Stimulated activated CD8-positive, alpha-beta memory T cell treated with anti-CD3 and anti-CD28 coated beads, Interleukin-4, amount 100 ng/mL, for 48 hours (primary cell): ENCODE measurements at places on chromosomes 4 and X.

DNA sequence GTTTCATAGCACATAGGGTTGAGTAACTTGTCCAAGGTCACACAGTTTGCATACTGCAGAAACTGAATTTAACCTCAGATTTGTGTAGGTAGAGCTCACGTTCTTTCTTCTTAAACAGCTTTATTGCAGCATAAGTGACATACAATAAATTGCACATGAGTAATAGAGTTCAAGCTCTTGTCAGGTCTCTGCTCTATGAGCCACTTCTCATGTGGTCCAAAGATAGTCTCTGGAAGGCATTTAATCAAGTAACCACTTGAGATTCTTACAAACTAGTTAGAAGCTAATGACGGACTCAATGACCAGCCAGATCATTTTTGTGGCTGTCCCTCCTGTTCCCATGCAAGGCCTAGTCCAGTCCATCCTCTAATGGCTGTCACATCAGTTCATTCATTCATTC is 68.9 kb downstream of the MAOB start:
- no peak for DNase-seq

- no peak for DNase-seq
Observed at GRCh38 chrX:133859860-133860259, 125.5 kb downstream of the GPC3 start.

GRCh38 chr4:137070614-137071013 is 461.7 kb downstream of the PCDH18 start:
- no peak for DNase-seq

- no peak for DNase-seq
Observed at GRCh38 chr4:37781131-37781455, 45.4 kb upstream of the PGM2 start.

DNA sequence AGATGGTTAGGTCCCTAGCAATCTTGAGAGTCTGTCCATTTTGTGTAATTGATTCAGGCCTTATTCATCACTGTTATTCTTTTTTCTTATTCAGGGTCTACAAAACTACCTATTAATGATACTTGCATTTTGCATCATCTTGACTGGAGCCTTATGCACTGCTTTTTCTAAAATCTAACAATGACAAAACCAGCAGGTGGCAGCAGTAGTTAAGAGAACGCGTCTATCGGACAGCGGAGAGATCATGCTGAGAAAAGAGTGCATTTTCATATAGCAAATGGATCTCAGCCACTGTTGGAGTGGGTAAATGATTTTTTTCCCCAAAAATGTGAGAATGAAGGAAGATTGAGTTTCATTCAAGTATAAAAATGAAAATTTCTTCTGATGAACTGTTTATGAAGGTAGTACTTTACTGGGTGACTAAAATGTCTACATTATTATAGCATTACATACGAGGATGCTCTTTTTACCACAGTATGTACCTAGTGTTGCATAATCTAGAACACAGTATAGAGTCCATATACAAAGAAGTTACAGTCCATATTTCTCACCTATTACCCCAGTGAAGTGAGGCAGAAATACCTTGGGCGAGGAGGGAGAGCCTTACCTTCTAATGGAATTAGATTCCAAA is 43.2 kb downstream of the TMEM144 start:
- DNase-seq: peak; percentile 48

GRCh38 chr4:188414441-188414840 is 275.2 kb downstream of the TRIML1 start:
- no peak for DNase-seq

DNA sequence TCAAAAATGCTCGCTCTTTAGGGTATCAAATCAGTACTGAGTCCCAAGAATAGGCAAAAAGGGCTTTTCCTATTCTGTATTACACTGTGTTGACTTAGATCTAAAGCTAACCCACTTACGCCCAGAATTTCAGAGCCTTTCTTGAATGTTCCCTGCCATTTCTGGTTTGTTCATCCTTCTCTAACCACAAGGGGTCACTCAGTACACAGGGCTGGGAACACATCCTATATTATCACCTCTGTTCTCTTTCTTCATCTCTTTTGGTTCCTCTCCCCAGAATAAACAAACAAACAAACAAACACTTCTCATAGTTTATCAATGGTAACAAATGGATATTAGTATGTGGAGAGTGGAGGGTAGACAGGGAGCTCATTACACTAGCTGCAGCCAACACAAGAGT is 25.5 kb upstream of the MORC4 start:
- no peak for DNase-seq

DNA sequence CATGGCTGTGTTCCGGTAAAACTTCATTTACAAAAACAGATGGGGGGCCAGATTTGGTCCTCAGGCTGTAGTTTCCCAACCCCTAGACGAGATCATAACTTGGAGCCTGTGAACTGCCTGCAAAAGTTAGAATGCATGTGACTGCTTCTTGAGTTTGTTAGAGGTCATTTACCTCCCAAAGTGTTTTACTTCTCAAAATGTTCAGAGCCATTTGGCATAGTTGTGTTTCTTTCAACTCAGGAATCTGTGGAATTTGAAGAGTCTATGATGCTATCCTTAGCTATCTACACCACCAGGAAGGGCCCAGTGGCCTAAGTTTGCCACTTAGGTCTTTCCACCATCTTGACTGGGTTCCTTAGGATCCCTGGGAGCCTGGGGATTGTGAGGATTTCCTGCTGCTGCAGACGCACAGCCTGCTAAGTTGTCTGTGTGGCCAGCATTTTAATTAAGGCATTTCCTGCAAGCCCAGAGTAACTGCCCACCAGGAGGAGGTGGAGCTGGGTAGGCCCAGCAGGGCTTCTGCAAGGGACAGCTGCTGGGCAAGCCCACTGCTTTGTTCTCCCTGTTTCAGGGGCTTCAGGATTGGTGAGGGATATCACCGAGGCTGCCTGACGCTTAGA is 53.1 kb downstream of the CCNI start:
- DNase-seq: no peak

DNA sequence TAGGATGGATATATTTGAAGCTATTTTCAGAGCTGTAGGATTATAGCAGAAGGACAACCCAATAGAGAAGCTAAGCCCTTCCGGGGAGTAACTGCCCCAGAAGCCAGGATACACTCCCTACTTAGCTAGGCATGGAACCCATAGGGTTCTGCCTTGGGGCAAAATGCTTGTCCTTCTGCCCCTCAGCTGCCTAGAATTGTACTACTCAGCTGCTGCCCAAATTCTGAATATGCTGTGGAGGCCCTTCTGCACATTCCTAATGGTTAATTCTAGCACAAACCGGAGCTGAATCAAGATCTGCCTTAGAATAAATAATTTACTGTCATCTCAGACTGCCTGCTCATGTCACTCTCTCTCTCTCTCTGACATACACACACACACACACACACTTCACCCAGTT is 297.7 kb upstream of the VCX3A start:
- DNase-seq: no peak

DNA sequence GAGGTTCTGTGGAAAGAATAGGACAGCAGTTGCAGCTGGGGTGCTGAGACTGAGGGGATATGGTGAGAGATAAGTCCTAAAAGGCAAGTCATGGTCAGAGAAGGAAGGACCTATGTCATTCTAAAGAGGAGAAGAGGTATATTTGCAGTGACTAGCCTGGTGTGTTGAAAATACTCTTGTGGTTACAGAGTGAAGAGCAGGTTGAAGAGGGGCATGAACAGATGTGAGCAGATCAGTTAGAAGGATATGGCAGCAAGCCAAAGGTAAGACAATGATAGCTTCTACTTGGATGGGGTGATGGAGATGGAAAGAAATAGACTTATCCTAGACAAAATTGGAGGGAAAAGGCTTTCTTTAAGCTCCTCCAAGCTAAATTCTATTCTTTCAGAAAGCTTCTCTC is 469.8 kb upstream of the CPEB2 start:
- DNase-seq: no peak

- DNase-seq: no peak
Observed at GRCh38 chr4:56307423-56307822, 79.9 kb downstream of the AASDH start.

DNA sequence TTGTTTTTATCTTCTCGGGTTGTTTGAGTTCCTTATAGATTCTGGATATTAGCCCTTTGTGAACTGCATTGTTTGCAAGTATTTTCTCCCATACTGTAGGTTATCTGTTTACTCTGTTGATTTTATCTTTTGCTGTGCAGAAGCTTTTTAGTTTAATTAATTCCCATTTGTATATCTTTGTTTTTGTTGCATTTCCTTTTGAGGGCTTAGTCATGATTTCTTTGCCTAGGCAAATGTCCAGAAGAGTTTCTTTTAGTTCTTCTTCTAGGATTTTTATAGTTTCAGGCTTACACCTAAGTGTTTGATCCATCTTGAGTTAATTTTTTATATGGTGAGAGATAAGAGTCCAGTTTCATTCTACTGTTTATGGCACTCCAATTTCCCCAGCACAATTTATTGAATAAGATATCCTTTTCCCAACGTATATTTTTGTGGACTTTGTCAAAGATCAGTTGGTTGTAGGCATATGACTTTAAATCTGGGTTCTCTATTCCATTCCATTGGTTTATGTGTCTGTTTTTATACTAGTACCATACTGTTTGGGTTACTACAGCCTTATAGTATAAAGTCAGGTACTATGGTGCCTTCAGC is 54.3 kb downstream of the EGF start:
- DNase-seq: no peak

GRCh38 chr4:72295966-72296557 is 264.3 kb downstream of the NPFFR2 start:
- no peak for DNase-seq
